ENCODE measurements at places on chromosomes 13 and 19.
A peak's percentile ranks its signal among the peaks of the same experiment; 100 is the strongest.

- DNase-seq: peak; percentile 92
These were observed 27.7 kb downstream of the MEIS3 start for GRCh38 chr19:47391510-47392223.

GRCh38 chr13:50574731-50575130, 268.8 kb downstream of the DLEU7 start:
- no peak for DNase-seq

GRCh38 chr13:93244141-93244917, 17.7 kb downstream of the GPC6 start:
- DNase-seq: no peak

DNA sequence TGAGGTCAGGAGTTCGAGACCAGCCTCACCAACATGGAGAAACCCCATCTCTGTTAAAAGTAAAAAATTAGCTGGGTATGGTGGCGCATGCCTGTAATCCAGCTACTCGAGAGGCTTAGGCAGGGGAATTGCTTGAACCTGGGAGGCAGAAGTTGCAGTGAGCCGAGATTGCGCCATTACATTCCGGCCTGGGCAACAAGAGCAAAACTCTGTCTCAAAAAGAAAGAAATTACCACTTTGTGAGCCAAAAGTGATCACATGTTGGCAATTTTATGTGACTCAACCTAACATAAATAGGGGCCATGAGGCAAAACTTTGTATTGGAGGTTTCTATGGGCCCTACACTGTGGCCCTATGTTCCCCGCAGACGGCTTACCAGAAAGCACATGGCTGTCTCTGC, 72.2 kb downstream of the MAP4K1 start:
- DNase-seq: no peak

- no peak for DNase-seq
These were observed 60.0 kb upstream of the SCEL start for GRCh38 chr13:77475345-77476084.

DNA sequence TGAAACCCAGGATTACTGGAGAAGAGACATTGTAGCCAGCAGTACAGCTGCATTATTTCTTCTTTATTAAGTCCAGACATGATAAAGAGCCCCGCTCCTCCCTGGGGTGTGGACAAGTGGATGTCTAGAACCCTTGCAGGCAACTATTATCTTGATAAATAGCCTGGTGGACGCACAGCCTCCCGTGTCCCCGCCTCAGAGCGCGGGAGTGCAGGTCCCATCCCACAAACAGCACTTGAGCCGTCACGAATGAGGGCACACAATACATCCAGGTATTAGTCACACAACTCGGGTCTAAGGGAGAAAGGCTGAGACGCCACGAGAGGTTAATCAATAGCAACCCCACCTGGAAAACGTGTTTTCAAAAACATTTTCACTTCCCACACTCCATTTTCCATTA, 213.2 kb upstream of the SOX1 start:
- no peak for DNase-seq

DNA sequence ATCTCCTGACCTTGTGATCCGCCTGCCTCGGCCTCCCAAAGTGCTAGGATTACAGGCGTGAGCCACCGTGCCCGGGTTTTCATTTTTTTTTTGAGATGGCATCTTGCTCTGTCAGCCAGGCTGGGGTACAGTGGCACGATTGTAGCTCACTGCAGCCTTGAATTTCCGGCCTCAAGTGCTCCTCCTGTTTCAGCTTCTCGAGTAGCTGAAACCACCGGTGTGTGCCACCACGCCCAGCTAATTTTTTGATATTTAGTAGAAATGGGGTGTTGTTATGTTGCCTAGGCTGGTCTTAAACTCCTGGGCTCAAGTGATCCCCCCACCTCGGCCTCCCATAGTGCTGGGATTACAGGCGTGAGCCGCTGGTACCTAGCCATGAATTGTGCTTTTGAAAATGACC, 5.9 kb downstream of the ADAT3 start:
- no peak for DNase-seq

- no peak for DNase-seq
These were observed 60.5 kb upstream of the MEDAG start for GRCh38 chr13:30845297-30846214.

GRCh38 chr13:78129823-78130222, 211.2 kb upstream of the EDNRB start:
- no peak for DNase-seq

- DNase-seq: no peak
These were observed 39.1 kb upstream of the SLC7A9 start for GRCh38 chr19:32908641-32909190.

DNA sequence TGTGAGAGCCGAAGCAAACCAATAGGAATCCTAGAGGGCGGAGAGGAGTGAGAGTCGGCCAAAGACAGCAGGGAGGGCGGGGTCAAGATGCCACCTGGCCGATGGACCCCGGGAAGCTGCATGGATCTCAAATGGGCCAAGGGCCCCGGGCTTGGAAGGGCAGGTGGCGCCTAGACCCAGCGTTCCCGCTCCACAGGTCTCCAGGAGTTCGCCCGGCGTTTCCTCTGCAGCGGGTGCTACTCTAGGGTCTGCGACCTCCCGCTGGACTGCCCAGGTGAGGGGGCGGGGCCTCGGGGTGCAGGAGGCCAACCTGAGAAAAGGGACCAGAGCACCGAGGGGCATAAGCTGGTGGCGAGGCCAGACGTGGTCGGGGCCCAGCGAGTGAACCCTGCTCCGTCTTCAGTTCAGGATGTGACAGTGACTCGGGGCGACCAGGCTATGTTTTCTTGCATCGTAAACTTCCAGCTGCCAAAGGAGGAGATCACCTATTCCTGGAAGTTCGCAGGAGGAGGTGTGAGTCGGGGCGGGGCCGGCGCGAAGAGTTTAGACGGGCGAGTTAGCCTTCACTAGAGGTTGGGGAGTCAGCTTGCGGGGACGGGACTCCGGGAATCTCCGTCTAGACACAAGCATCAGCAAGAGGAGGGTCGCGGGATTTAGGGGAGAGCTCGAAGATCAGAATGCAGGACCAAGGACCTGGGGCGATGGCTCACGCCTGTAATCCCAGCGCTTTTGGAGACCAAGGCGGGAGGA, 9.9 kb downstream of the SPACA6 start:
- DNase-seq: no peak

DNA sequence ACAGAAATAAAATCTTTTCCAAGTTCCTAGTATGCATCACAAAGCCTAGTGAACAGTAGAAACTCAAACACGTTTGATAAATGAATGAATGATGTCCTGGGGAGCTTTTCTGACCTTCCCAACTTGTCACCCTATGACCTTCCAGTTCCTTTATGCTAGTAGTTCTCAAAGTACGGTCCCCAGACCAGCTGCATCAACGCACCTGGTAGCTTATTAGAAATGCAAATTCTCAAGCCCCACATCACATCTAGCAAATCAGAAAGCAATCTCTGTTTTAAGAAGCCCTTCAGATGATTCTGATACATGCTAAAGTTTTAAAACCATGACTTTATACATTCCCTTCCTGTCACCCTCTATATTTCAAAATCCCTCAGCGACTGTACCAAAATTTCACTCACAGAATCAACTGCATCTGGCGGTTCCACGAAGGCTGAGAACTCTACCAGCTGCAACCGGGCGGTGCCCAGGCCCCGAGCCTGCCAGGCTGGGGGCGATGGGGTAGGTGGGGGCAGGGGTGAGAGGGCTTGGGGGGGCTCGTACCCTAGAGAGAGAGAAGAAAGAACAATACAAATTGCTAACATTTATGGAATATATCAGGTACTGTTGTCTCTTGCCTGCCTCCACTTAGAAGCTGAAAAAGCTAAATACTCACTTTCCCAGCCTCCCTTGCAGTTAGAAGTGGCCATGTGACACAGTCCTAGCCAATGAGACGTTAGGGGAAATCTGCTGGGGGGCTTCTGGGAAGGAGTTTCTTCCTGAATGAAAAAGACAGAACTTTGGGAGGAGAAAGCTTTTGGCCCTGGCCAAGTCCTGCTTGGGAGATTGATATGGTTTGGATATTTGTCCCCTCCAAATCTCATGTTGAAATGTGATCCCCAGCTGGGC, 13.3 kb downstream of the CD37 start:
- no peak for DNase-seq

DNA sequence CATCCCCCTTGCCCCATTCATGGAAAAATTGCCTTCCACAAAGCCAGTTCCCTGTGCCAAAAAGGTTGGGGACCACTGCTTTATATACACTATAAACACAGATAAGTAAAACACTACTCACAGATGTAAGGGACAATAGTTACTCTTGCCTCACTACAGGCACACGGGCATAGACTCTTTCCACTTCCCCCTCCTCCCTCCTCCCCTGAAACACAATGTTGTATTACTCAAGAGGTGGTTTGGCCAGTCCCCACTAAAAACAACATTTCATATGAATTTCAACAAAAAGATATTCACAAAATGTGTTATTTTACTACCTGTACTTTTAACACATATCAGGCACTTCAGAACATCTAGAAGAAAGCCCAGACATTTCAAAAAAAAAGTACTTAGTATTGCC, 45.1 kb downstream of the EPSTI1 start:
- no peak for DNase-seq

DNA sequence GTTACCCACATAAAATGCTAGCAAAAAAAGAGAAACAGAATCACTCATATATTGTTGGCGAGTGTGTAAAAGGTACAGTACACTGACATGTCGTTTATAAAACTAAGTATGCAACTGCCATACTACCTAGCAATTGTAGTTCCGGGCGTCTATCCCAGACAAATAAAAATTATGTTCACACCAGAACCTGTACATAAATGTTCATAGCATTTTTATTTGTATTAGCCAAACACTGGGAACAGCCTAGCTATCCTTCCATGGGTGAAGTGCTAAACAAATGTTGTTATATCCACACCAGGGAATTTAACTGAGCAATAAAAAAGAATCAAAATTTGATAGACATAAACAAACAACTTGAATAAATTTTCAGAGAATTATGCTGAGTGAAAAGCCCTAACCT, 28.9 kb upstream of the POSTN start:
- DNase-seq: no peak

DNA sequence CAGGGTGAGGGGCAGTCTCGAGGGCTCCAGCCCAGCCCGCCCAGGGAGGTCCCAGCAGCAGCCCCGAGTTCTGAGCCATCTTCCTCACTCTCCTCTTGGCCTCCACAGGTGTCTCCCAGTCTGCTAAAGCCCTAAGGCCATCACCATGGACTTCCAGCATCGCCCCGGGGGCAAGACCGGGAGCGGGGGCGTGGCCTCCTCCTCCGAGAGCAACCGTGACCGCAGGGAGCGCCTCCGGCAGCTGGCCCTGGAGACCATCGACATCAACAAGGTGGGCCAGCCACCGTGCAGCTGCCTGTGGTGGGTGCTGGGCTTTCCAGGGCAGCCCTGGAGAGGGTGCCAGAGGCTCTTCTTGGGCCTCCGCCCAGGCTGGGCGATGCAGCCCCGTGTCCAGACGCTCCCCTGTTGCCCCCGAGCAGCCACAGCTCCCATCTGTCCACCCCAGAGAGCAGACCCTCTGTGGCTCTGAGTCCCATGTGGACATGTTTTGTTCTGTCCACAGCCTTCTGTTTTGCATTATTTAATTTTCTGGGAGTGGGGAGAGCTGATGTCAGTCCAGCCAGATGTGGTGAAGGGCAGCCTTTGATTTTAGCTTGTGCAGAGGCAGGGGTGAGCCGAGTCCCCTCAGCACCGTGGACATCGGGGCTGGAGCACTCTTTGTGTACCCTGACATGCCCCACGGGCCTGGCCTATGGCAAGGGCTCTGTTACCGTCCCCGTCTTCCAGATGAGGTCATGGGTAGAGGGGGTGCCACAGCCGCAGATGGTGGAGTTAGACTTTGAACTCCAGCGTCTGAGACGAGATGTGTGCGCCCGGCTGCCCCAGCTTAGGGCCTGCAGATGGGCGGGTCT, 5.6 kb upstream of the AMH start:
- no peak for DNase-seq

DNA sequence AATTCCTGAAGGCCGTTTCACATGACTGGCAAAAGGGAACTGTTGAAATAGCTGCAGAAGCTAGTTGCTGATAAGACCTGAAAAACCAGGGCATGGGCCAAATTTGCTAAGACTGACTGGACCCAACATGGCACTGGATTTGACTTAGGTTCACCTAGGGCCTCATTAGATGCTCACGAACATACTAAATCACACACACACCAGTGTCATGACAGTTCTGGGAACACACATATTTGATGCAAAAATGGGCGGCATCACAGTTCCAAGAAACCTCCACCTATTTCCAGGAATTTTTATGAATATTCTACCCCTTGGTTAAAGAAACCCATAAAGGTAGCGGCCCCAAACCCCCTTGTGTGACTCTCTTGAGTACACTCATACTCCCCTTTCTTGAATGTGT, 99.6 kb upstream of the OBI1 start:
- DNase-seq: no peak

DNA sequence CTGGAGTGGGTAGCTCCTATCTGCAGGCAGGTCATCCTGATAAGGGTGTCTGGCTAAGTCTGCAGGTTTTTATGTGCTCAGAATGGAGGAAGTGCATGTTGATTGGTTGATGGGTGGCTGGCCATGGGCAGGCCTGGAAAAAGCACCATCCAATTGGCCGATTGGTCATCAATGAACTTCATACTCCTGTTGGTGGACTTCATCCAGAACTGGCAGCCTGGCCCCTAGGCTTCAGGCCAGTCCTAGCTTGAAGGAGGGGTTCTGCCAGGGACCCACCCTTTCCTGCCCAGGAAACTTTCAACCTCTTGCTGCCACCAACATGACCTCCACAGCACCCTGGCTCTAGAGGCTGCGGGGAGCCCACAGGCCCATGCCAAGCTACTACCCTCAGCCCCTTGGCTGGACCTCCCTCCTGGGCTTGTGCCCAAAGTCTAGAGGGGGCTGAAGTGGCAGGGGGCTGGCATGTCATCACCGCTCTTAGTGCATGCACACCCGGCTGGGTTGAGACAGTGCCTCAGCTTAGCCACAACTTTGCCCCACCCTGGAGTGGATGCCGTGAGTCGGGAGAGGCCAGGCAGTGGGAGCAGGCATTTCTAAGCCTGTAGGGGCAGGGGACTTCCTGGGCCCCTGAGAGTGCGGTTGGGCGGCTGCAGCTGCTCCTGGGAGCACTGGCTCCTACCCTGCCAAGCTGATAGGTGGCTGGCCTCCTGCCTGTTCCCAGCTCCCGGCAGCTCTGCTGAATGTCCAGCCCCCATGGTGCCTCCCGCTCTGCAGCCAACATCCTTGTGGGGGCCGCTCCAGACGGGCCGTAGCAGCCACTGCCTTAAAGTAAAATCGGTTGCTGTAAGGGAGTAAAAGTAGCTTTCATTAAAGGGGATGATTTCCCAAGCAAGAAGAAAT, 13.2 kb downstream of the DNAJC15 start:
- no peak for DNase-seq

- no peak for DNase-seq
These were observed 162.6 kb downstream of the TM9SF2 start for GRCh38 chr13:99663908-99664307.

- DNase-seq: no peak
These were observed 7.4 kb downstream of the CHST8 start for GRCh38 chr19:33628921-33629825.

DNA sequence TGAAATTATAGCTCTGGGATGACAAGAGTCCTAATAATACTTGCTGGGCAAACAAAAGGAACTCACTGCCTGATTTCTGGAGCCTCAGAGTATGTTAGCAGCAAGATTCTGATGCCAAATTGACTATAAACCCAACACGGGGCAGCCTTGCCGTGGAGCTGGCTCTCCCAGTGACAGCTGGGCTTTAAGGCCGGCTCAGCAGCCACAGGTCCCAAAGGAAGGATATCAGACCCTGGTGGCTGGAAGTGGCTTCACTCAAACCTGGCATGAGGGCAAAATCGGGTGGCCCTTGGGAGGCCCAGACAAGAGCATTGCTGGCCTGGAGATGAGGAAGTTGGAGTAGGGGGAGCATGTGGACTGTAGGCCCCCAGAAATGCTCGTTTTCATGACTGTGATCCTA, 47.9 kb downstream of the EPS15L1 start:
- no peak for DNase-seq

- no peak for DNase-seq
These were observed 82.1 kb downstream of the ZAR1L start for GRCh38 chr13:32233062-32233461.

GRCh38 chr19:16928916-16929315, 40.1 kb downstream of the F2RL3 start:
- DNase-seq: no peak

Data from stimulated activated CD4-positive, alpha-beta T cell treated with anti-CD3 and anti-CD28 coated beads, Interleukin-2, amount 100 ng/mL, for 24 hours (primary cell).